B cell (primary cell): ENCODE measurements at places on chromosomes 3 and 15.

GRCh38 chr3:43796041-43796596 lies 105.4 kb downstream of the ABHD5 start:
- no peak for DNase-seq

GRCh38 chr3:51538115-51538458 lies 432 bp upstream of the RAD54L2 start:
- no peak for DNase-seq

DNA sequence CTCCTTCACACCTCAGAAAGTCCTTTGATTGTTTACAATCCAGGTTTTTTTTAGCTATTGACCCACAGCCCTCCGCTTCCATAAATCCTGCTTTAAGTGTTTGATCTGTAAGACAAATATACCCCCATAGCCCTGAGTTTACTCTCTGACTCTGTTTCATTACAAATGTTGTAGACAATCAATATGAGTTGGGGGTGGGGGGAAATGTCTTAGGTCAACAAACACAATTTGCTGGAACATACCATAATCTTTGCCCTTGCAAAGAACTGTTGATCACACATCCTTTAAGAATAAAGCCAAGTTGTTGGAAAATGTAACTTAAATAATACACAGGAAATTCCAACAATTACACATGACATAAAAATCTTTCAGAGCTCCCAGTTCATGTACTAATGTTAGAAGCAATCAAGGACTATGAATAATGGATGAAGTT lies 301.8 kb upstream of the SEMA6D start:
- no peak for DNase-seq

GRCh38 chr3:107124885-107125284 lies 252.4 kb upstream of the CCDC54 start:
- no peak for DNase-seq

GRCh38 chr3:31356941-31357340 lies 175.8 kb upstream of the STT3B start:
- no peak for DNase-seq

DNA sequence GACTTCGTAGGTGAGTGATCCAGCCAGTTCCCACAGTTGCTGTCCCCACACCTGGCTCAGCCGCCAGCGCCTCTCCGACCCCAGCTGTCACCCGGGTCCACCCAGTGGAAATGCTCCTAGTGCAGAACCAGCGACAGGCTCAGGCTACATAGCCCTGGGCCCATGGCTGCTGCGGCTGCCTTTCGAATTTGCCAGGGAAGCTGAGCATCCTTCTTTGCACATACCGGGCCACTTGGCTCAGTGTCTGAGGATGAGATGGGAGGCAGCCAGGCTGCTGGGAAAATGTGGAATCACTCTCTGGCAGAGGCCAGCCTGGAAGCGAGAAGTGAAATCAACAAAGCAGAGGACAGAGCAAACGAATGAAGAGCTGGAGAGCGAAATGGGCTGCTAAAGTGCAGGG lies 80.1 kb downstream of the ST8SIA2 start:
- DNase-seq: no peak

- DNase-seq: no peak
These were observed 243.2 kb downstream of the NSUN3 start for GRCh38 chr3:94305835-94306611.
